ENCODE measurements at places on chromosomes 16 and 17. TPM values are rescaled to one million over a fixed set of nuclear protein-coding genes. Genes with fewer than 3 reads are reported as not detected.

DNA sequence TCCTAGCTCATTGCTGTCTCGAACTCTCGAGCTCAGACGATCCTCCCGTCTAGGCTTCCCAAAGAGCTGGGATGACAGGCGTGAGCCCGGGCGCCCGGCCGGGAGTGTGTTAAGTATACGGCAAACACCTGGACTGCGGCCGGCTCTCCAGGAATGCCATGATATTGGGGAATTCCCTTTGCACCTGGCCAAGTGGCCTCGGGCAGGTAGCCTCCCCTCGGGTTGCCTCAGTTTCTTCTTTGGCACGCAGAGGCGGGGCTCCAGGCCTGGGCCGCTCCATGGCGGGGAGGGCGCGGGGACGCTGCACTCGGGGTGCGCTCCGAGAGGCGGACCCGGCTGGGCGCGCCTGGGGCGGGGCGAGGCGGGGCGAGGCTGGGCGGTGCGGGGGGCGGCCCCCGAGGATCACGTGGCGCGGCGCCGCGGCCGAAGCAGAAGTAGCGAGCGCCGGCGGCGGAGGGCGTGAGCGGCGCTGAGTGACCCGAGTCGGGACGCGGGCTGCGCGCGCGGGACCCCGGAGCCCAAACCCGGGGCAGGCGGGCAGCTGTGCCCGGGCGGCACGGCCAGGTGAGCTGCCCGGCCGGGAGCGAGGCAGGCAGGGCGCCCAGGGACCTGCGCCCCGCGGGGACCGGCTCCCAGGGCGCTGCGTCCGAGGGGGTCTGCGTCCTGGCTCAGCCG, at the start of gene PLCG2:
Gene PLCG2 (plus strand): TSS at position 431 of the 675 bp plus-strand sequence. CDS start 6,699 bp downstream, outside the sequence.
- DNase-seq = peak; percentile 47

GRCh38 chr16:60655514-60656153, 1380.6 kb downstream of the CDH8 start:
- DNase-seq = no peak

GRCh38 chr17:4004517-4005295, 40.5 kb upstream of the ATP2A3 start:
- no peak for DNase-seq

DNA sequence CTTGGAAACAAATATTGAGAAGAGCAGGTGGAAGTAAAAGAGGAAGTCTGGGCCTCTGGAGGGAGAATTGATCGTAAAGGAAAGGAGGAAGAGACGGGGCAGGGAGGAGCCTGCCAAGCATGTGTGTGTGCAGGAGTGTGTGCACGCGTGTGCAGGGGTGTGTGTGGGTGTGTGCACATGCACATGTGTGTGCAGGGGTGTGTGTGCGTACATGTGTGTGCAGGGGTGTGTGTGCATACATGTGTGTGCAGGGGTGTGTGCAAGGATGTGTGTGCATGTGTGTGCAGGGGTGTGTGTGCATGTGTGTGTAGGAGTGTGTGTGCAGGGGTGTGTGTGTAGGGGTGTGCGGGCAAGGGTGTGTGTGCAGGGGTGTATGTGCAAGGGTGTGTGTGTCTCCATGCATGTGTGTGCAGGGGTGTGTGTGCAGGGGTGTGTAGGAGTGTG, 10.0 kb downstream of the CEP295NL start:
- no peak for DNase-seq

- DNase-seq = no peak
Measured at GRCh38 chr17:49494399-49494985, 601 bp upstream of the NGFR start.

MPO gene
- 0.12 TPM for total RNA-seq

HOXB7 gene
- total RNA-seq = 26.1 TPM

ZG16 gene
- total RNA-seq = not detected

DNA sequence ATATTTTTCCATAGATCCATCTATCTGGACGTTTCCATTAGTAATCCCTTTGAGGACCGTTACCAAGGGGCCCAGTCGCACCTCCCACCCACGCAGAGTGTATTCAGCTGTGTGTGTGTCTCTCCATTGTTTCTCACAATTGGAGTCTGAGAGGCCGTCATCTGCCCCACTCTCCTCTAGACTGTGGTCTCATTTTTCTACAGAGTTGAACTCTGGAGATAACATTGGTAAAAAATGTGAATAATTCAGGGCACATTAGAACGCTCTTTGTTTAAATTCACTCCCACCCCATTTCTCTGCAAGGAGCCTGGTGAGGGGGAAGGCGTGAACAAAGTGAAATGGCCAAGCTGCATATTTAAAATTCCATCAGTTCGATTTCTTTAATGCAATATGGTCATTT, 333.1 kb upstream of the MAF start:
- no peak for DNase-seq

Measured in RPMI7951 (cell line).